NCI-H446 (cell line): ENCODE measurements at places on chromosomes 13 and 19.

GRCh38 chr13:50664951-50665350 is 178.5 kb downstream of the DLEU7 start:
- DNase-seq: no peak

- no peak for DNase-seq
Measured at GRCh38 chr19:3834349-3835054, 34.3 kb downstream of the ZFR2 start.

DNA sequence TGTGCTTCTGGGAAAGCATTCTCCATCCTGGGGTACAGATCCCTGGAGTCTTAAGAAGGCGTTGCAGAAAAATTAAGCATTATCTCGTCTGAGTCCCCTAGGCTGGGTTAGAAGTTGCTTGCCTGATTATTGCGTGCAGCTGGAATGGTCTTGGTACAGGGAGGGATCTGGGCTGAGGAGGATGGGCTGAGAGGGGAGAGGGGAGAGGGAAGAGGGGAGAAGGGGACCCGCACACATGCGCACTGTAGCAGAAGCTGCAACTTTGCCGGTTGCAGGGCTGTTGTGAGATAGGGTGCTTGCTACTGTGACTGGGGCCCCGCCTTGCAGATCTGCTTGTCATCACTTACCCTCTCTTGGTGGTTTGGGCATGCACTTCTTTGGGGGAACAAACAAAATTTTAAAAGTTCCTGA is 316.8 kb downstream of the DLEU7 start:
- DNase-seq: no peak

GRCh38 chr13:104823709-104824108 is 1711.8 kb downstream of the EFNB2 start:
- no peak for DNase-seq

- no peak for DNase-seq
Measured at GRCh38 chr19:46825731-46826055, 25.0 kb downstream of the AP2S1 start.

GRCh38 chr13:31631071-31631470 is 108.3 kb upstream of the RXFP2 start:
- no peak for DNase-seq

GRCh38 chr19:58304748-58305064 is 471 bp upstream of the ERVK3-1 start:
- no peak for DNase-seq

GRCh38 chr13:93169980-93170379 is 56.6 kb upstream of the GPC6 start:
- DNase-seq: no peak
